ENCODE measurements at places on chromosomes 16 and 17. TPM values are rescaled to one million over a fixed set of nuclear protein-coding genes. Genes with fewer than 3 reads are reported as not detected.

- no peak for DNase-seq
Measured at GRCh38 chr16:48448841-48449481, 63.7 kb upstream of the SIAH1 start.

The ASPA gene
- 5.1 TPM for total RNA-seq

GRCh38 chr16:30958175-30959079 is 873 bp downstream of the SETD1A start:
- no peak for DNase-seq

DNA sequence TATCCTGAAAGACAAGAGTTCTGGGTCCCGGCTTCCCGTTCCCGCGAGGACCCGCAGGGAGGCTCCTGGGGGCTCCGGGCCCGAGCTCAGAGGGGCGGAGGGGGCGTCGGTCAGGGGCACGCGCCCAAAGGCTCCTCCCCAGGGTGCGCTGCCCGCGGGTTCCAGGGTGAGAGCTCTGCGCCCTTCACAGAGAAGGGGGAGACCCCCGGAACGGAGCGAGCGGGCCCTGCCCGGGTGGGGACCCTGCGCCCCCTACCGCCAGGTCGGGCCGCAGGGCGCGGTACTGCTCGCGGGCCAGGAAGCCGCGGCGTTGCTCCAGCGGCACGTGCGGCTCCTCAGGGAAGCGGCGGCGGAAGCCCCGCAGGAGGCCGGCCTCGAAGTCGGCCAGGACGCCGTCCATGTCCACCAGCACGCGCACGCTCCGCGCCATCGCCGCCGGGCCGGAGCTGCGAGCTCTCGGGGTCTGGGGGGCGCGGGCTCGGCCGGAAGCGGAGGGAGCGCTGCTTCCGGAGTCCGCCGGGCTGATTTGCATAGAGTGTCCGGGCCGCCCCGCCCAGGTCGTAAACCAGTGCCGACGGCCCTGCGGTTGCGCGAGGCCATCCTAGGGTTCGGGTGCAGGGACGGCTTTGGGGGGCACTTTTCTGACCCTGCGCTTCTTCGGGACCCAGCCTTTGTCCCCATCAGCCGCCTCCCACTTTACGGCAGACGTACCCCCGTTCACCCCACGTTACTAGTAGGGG is at the start of gene NT5C:
TSS of gene NT5C (minus strand) at position 465 of the 740 bp plus-strand sequence. CDS start at position 430, 35 bp downstream.
- DNase-seq = peak; percentile 81

GRCh38 chr17:35084987-35085386 is 21.5 kb upstream of the RFFL start:
- DNase-seq = no peak

DNA sequence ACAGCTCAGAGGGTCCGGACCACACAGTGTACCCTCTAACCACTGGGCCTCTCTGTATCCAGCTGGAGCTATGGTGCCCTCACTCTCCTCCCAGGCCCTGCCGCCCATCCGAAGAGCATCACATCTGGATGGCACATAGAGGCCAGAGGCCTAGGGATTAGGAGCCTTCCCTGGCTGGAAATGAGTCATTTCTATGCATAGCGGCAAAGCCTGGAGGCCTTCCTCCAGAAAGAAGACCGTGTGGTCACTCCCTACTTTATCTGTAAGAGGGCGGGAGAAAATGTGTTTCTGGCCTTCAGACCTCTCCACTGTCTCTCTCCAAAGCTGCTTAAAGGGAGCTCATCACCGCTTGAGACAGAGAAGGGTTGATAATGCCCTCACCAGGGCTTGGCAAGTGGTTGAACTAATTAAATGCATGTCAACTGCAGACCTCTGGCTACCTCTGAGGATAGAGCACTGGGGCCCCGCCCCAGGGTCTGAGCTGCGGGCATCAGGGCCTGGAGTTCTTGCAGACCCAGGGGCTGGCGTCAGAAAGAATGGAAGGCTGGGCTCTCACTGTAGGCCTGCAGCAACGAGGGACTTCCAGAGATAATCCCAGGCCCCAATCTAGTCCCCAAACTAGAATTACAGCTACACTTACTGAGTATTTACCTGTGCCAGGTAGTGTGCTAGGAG is 122.2 kb downstream of the IRX5 start:
- no peak for DNase-seq

DNA sequence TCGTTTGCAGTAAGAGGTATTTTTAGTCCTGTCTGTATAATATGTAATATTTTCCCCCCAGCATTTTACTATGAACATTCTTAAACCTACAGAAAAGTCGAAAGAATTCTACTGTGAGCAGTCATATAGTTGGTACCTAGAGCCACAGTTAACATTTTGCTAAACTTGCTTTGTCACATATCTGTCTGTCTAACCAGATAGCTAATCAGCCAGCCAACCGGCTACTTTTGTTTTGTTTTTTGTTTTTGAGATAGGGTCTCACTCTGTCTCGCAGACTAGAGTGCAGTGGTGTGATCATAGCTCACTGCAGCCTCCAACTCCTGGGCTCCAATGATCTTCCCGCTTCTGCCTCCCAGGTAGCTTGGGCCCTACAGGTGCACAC is 73.3 kb downstream of the ABCC1 start:
- DNase-seq = no peak

DNA sequence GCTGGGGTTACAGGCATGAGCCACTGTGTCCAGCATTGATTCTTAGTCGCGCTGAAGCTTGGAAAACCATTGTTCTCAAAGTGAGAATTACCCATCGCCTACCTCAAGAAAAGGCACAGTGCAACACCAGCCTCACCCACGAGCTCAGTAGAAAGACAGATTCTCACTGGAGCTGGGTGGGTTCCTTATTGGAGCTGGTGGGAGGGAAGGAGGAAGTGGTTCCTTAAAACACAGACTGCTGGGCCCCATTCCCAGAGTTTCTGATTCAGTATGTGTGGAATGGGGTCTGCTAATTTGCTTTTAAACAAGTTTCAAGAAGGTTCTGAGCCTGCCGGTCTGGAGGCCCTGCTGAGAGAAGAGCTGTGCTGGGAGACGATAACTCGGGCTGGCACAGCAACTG is 264.7 kb downstream of the ENGASE start:
- DNase-seq = no peak

GRCh38 chr16:23728112-23728477 is 15.1 kb upstream of the ERN2 start:
- DNase-seq = no peak

DNA sequence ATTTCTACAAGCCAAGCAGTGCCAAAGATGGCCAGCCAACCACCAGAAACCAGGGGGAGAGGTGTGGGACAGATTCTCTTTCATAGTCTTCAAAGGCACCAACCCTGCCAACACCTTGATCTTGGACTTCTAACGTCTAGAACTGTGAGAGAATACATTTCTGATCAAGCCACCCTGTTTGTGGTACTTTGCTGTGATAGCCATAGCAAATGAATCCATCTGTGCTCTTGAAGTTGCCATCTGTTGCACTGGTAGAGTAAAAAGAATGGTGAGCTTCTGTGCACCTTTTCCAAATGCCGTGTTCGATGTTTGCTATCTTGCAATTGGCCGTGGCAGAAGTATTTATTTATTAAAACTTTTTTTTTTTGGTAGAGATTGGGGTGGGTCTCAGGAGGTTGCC is 16.7 kb upstream of the ADGRG1 start:
- DNase-seq = no peak

DNA sequence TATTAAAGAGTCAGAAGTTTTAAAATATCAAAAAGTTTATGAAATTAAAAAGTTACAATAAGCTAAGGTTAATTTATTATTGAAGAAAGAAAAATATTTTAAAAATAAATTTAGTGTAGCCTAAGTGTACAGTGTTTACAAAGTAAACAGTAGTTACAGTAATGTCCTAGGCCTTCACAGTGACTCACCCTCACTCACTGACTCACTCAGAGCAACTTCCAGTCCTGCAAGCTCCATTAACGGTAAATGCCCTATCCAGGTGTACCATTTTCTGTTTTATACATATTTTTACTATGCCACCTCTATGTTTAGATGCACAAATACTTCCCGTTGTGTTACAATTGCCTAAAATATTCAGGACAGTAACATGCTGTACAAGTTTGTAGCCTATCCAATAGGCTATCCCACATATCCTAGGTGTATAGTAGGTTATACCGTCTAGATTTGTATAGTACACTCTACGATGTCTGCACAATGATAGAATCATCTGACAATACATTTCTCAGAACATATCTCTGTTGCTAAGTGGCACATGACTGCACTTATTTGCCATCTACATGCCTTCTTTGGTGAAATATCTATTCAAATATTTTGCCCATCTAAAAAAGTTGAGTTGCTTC is 67.2 kb upstream of the WSB1 start:
- DNase-seq = no peak

The ERN2 gene
- total RNA-seq = 0.05 TPM
